ENCODE measurements at places on chromosomes 7 and 10. TPM values are rescaled to one million over a fixed set of nuclear protein-coding genes. Genes with fewer than 3 reads are reported as not detected.

Gene GHRHR
- not detected for polyA plus RNA-seq

Gene PON1
- not detected for polyA plus RNA-seq

Gene HOXA9
- polyA plus RNA-seq = not detected

Gene TIAL1
- polyA plus RNA-seq = 70.6 TPM

Gene METTL27
- 2.9 TPM for polyA plus RNA-seq

Gene CPA2
- not detected for polyA plus RNA-seq

Gene CDC14C
- polyA plus RNA-seq = not detected

Gene ITGA8
- polyA plus RNA-seq = not detected

Gene PLXDC2
- polyA plus RNA-seq = 2.5 TPM

Gene C7orf33
- not detected for polyA plus RNA-seq

Gene EFCAB10
- polyA plus RNA-seq = 0.51 TPM

Gene CLRN3
- 0.25 TPM for polyA plus RNA-seq

Gene MYO3A
- not detected for polyA plus RNA-seq

Gene TMEM229A
- polyA plus RNA-seq = 0.88 TPM

Gene EGR2
- polyA plus RNA-seq = 0.47 TPM

Gene BAG3
- 3.8 TPM for polyA plus RNA-seq

Gene MSMB
- polyA plus RNA-seq = not detected

Gene SLC39A12
- not detected for polyA plus RNA-seq

Gene VIPR2
- 0.02 TPM for polyA plus RNA-seq

Gene TBL2
- 63.6 TPM for polyA plus RNA-seq

Gene ZNF488
- 0.59 TPM for polyA plus RNA-seq

Gene LIPJ
- not detected for polyA plus RNA-seq

Gene AUTS2
- polyA plus RNA-seq = 7.8 TPM

Gene SLC18A2
- not detected for polyA plus RNA-seq

Gene SHTN1
- 5.2 TPM for polyA plus RNA-seq

Gene CFAP58
- polyA plus RNA-seq = 0.47 TPM

Gene PNLIPRP1
- polyA plus RNA-seq = not detected

Gene PIP
- polyA plus RNA-seq = not detected

Gene AKR1B1
- polyA plus RNA-seq = 216 TPM

Gene NRCAM
- 1.1 TPM for polyA plus RNA-seq

Gene DNAH11
- polyA plus RNA-seq = 0.77 TPM

Gene GJD4
- polyA plus RNA-seq = not detected

Gene ATOH7
- polyA plus RNA-seq = 0.12 TPM

Gene TMEM26
- polyA plus RNA-seq = 0.06 TPM

Gene FAM25C
- not detected for polyA plus RNA-seq

Gene GRID2IP
- 0.06 TPM for polyA plus RNA-seq

Gene ZNF853
- polyA plus RNA-seq = 17.6 TPM

Gene INMT
- not detected for polyA plus RNA-seq

Gene GGCT
- polyA plus RNA-seq = 20.8 TPM

Gene CTAGE4
- polyA plus RNA-seq = not detected

Gene RBM20
- 0.64 TPM for polyA plus RNA-seq

Gene ACSM6
- polyA plus RNA-seq = not detected

Gene MTG1
- polyA plus RNA-seq = 86.4 TPM

Gene DOCK1
- polyA plus RNA-seq = 15.5 TPM

Gene GTF2IRD1
- polyA plus RNA-seq = 20.2 TPM

Gene RADIL
- polyA plus RNA-seq = 4.3 TPM

Gene ALDH18A1
- polyA plus RNA-seq = 59.5 TPM

Gene DPYSL4
- 21.8 TPM for polyA plus RNA-seq

Gene CFTR
- not detected for polyA plus RNA-seq

Gene HMX2
- polyA plus RNA-seq = not detected

Gene MMP21
- not detected for polyA plus RNA-seq

Gene ANXA8
- polyA plus RNA-seq = 0.41 TPM

Gene ZP3
- 4.5 TPM for polyA plus RNA-seq

Gene HMX3
- not detected for polyA plus RNA-seq

Gene PRF1
- not detected for polyA plus RNA-seq

Gene WNT16
- polyA plus RNA-seq = 0.10 TPM

Gene NUTM2A
- polyA plus RNA-seq = 0.38 TPM

Data from SK-N-SH (cell line).